ENCODE measurements at places on chromosomes 6 and 20.

- no peak for DNase-seq
These were observed 15.8 kb downstream of the HDDC2 start for GRCh38 chr6:125285936-125286335.

GRCh38 chr6:130019326-130020072, 1.1 kb downstream of the L3MBTL3 start:
- DNase-seq = peak; percentile 38

DNA sequence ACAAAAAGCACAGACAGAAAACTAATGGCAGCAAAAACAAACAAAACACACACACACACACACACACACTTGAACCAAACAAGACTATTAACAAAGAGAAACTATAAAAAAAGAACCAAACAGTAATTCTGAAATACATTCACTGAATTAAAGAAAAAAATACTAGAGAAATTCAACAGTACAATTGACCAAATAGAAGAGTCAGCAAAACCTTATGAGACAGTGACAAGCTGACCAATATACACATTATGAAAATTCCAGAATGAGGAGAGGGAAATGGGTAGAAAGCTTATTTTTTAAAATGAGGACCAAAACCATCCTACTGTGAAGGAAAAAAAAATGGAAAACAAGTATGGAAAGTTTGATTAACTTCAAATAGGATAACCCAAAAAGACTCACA, 212.2 kb upstream of the BTBD3 start:
- DNase-seq = no peak

DNA sequence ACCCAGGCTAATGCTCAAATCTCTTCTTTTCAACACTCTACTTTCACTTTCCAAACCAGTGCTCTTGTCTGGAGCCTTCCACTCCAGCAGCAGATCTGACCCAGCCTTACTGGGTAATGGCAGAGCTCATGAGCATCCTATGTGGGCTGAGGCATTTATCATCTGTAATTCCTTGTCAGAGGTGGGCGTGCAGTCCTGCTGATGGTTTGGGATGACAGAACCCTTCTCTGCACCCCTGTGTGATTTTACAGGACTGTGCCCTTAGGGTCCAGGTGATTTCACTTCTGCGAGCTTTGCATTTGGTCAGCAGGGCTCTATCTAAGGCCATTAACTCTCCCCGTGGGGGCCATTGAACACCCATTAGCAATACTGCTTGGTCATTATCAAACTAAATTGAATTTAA, 55.4 kb downstream of the LAMA4 start:
- DNase-seq = no peak

DNA sequence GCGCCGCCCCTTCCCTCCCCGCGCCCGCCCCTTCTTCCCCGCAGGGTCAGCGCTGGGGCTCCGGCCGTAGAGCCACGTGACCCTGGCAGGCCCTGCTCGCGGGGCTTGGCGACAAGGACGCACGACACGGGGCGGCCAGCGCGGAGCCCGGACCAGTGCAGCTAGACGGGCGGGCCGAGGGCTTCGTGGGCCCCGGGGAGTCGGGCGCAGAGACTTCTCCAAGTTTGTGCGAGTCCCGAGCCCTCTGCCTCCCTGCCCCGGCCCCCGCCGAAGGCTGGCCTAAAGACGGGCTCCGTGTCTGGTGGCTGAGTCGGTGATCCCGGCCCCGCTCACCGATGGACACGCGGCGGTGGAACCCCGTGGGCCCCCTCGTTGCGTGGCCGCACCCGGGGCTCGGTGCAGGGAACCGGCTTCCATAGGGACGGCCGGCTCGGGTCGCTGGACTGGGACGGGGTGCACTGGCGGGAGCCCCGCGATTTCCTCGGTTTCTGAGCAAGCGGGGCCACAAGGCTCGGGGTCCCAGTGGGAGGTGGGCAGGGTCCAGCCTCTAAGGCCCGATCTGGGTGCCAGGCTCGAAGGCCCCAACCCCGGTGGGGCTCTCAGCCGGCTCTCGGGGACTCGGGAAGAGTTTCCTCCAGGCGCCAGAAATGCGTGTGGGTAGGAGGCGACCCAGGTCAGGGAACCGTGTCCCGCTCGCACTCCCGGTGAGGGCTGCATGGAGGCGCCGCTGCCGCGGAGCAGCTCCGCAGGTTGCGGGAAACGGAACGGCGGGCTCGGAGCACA, 452 bp upstream of the GATA5 start:
- no peak for DNase-seq

DNA sequence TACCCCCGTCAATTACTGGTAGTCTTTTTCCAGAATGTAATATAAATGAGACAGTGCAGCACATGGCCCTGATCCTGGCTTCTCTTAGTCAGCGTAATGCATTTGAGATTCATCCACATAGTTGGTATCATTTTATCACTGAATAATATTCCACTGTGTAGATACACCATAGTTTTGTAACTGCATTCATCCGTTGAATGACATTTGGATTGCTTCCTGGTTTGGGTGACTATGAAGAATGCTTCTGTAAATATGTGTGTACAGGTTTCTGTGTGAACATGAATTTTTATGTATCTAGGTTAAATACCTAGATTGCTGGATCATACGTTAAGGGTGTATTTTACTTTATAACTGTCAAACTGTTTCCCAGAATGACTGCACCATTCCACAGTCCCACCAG, 62.6 kb upstream of the STMND1 start:
- DNase-seq = peak; percentile 18

DNA sequence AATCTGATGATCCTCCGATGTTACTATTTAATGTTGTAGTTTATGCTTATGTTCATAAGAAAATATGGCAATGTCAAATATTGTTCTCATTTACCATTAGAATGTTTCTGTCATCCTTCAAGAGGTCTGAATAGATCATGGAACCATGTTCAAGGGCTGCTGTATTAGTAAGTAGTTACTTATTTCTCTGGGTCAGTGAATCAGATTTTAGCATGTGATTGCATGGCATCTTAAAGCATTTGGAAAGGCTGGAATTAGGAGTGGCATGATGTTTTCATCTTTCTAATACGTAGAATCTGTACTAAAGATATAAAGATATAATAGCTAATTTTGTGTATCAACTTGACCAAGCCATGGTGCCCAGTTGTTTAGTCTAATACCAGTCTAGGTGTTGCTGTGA, 40.5 kb upstream of the NKX2-4 start:
- no peak for DNase-seq

- DNase-seq = no peak
These were observed 33.7 kb downstream of the PAX1 start for GRCh38 chr20:21739161-21739560.

GRCh38 chr20:21191839-21192238, 66.0 kb downstream of the KIZ start:
- peak; percentile 20 for DNase-seq

Measured in fibroblast of pulmonary artery (primary cell).